ENCODE measurements at places on chromosomes 11 and 22.

GRCh38 chr11:126026579-126026978 is 36.1 kb downstream of the CDON start:
- no peak for DNase-seq

GRCh38 chr11:67177399-67178281 is 58.6 kb downstream of the KDM2A start:
- DNase-seq = no peak

GRCh38 chr22:45562537-45563361 is 60.1 kb downstream of the FBLN1 start:
- DNase-seq = peak; percentile 46

DNA sequence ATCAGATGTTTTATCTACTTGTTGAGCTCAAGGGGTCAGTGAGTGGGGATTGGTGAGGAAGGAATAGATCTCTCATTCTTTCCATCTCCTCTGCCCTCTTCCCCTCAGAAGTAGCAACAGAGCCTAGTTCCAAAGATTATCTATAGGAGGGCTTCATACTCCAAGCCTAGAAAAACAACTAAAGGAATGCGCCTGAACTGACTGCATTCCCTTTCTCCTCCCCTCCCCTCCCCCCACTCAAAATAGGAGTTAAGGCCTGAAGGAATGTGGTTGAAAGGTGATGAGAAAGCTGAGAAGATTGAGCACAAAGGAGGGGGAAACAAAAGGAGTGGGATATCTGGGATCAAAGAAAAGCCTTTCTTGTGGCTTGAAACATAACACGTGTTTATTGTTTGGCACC is 10.5 kb downstream of the EMSY start:
- DNase-seq = no peak

DNA sequence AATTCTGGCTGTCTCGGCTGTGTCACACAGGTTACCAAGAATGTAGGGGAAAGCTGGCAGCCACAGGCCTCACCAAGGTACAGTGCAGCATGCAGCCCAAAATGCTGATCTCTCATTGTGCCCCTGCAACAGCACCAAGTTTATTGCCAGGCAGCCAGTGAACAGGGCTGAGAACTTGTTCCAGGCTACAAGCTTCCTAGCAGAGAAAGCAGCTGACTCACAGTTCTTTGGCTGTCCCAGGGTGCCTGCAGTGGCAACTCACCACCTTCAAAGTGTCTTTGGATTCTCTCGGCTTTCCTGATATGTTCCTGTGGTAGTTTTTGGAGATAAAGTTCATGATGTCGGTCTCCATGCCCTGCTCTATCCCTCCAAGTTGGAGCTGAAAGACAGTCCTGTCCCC is 719.1 kb upstream of the ANO3 start:
- no peak for DNase-seq

DNA sequence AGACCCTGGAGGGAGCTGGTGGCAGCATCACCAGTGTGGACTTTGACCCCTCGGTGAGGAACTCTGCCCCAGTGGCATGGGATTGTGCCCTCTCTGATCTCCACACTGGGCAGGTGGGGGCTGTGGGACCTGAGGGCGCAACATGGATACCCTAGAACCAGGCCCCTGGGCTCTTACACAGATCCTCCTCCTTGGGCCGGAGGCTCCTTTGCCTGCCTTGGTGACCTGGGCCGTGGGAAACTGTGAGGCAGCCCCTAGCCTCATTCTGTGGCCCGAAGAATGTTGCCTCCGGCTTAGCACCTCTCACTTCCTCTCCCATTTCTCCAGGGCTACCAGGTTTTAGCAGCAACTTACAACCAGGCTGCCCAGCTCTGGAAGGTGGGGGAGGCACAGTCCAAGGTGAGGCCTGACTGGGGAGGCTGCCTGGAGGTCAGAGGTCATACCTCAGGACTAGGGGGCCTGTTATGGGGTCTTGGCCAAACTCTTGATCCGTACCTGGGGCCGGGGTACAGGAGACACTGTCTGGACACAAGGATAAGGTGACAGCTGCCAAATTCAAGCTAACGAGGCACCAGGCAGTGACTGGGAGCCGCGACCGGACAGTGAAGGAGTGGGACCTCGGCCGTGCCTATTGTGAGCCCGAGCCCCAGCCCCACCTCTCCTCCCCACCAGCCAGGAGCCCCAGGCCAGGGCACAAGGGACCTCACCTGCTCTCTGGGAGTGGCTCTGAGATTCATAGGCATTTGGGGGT is 12.2 kb downstream of the ATG16L2 start:
- DNase-seq = no peak

- DNase-seq = no peak
These were observed 19.6 kb upstream of the ATXN10 start for GRCh38 chr22:45651931-45652528.

DNA sequence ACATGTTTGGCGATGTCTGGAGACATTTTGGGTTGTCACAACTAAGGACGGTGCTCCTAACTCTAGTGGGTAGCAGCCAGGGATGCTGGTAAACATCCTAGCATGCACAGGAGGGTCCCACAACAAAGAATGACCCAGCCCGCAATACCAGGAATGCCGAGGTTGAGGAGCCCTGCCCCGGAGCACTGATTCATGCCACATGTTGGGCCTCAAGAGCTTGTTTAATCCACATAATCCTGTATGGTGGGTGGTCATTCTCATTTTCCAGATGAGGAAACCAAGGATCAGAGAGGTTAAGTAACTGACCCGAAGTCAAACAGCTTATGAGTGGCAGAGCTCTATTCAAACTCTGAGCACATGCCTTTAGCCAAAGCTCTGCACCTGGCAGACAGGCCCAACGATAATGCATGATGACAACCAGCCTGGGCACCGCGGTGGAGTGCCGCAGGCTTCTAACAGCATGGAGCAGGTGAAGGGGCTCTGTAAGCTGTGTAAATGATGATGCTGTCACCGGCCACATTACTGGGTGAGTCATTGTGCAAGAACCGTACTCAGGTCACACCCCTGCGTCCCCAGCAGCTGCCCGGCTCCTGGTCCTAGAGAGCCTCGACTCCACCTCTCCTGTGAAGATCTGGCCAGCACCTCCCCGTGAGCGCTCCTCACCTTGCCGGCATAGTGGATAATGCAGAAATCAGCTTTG is 58.6 kb downstream of the APOL1 start:
- no peak for DNase-seq

- DNase-seq = no peak
These were observed 65.3 kb downstream of the ZBTB44 start for GRCh38 chr11:130249371-130249770.

GRCh38 chr11:70908223-70908622 is 344.2 kb downstream of the SHANK2 start:
- no peak for DNase-seq

DNA sequence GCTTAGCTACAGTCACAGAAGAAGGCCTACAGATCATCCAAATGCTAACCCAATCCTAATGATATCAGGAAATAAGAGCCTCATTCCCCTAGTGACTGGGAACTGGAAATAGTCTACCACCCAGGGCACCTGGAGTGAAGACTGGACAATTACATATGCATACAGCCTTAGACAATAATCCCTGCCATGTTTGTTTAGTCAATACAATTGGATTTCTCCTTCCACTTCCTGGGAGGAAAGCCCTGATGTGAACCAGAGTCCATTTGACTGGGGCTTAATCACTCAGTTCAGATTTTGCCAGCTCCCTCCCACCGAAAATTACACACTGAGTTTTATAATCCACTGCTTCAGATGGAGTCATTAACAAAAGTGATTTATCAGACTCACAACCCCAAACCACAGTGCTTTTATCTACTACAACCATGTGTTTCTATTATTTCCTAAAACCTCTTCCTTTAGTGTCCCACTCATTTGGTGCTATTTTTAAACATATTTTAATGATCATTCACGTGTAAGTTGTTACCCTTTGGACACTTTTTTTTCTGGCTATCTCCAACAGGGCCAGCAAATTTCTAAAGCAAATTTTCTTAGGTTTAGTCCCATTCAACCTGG is 29.9 kb downstream of the CWF19L2 start:
- no peak for DNase-seq

DNA sequence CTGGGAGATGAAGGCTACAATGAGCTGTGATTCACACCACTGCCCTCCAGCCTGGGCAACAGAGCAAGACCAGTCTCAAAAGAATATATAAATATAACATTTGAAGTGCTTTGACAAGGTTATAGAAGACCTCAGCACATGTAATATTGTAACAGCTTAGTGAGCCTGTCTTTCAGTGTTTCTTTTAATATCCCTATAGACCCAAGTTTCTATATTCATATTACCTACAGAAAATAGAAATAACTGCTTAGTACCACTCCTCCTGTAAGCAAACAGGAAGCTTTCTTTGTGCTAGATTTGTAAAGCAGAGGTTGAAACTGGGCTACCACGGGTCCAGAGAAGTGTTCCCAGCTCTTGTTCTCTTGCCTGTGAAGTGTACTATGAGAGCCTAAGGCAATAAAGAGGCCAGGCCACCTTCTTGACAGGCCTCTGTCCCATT is 68.2 kb downstream of the PPP2R1B start:
- DNase-seq = no peak

DNA sequence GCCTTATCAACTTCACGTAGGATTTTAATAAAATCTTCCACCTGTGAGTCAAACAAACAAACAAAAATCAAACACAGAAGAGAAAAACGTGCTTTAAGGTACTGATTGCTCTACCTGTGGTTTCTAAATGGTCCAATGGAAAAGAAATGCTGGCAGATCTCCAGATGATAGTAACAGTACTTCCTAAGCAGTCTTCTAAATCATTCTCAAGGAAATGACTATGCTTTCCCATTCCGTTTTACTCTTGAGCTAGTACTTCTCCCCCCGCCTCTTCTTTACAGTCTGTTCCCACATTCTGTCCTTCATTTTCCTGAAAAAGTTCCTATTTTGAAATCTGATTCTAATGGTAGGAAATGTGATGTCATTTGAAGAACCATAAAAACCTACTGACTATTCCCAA is 25.4 kb downstream of the SAAL1 start:
- no peak for DNase-seq

GRCh38 chr11:123255909-123256308 is 60.9 kb upstream of the CLMP start:
- no peak for DNase-seq

DNA sequence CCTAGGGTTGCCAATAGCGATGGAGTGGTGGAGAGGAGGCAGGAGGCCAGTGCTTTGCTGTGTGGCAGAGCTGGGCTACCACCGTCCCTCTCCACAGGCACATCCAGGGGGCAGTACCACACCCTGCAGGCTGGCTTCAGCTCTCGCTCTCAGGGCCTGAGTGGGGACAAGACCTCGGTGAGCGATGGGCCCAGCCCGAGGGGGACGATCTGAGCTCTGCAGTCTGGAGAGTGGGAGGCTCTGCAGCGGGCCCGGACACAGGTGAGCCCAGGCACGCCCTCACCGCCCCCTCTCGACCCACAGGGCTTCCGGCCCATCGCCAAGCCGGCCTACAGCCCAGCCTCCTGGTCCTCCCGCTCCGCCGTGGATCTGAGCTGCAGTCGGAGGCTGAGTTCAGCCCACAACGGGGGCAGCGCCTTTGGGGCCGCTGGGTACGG is 2.5 kb downstream of the PKP3 start:
- no peak for DNase-seq

DNA sequence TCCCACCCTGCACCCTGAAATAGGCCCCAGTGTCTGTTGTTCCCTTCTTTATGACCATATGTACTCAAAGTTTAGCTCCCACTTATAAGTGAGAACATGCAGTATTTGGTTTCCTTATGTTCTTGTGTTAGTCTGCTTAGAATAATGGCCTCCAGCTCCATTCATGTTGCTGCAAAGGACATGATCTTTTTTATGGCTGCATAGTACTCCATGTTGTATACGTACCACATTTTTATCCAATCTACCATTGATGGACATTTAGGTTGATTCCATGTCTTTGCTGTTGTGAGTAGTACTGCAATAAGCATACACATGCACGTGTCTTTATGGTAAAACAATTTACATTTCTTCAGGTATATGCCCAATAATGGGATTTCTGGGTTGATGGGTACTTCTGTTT is 59.4 kb upstream of the ANGPTL5 start:
- DNase-seq = no peak

DNA sequence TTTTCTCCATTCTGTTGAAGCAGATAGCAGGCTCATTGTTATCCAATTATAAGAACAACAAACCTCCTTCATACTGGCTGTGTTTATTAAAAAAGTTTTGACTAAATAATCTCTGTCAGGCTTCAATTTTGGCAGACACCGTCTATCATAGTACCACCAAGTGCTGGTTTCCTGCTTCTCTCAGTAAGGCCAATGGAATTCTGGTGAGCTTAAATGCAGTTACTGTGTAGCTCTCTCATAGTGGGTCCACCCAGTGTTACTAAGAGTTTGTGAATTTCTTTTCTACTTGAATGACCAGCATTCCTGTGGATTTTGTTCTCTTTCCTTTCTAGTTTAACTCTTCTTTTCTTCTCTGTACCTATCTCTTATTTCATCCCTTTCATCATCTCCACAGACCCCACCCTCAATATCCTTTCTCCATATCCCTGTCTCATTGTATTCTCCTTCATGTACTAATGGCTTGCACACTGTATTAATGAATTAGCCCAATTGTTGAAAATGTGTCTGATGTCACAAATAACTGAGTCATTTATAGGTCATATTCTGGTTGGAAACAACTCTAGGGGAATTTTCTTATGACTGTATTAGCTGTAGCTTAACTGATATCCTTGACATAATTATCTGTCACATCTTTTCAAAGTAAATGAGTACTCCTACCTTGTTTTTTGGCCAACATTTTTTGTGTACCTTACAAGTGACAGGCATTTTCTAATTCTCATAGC is 372.1 kb downstream of the FAT3 start:
- no peak for DNase-seq

DNA sequence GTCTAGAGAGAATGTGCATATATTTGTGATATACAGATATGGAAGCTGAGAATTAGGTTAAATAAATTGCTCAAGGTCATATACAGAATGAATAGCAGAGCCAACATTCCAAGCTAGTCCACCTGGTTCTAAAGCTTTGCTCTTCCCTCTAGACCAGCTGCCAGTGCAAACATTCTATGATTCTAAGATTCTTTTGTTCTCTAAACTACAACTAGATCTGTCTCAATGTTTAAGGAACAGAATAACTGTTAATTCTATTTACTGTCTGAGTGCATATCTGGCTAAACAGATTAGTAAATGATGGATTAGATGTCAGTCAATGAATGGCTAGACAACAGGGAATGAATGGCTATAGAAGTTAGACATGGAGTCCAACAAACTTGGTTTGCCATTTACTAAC is 19.6 kb downstream of the KCNE3 start:
- no peak for DNase-seq

GRCh38 chr11:78228467-78228866 is 39.7 kb downstream of the USP35 start:
- no peak for DNase-seq

All from psoas muscle (tissue), 8 donors.